ENCODE measurements at places on chromosomes 1 and 21.

DNA sequence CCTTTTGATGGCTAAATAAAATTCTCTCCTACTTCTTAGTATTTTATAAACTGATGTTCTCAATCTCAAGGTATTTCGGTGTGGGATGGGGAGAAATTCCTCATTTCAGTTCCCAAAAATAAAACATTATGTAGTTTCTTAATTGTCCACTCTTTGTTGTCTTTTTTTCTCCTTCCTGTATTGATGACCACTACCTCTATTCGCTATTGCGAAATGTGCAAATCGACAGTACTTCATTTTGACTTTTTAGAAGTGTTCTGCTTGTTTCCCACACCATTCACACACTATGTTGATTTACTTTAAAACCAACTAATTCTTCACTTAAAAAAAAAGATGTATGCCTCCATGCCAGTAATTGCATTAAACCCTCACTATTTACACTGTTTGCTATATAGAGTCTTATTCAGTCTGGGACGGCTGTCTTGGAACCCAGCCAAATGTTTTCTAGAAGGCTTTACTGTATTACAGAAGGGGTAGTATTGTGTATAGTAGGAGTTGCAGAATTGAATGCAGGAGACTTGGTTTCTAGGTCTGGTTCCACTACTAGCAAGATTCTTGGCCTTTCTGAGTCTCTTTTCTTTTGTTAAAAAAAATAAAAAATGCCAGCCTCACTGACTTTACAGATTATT lies 5.6 kb downstream of the RNF2 start:
- DNase-seq: no peak

- DNase-seq: no peak
These were observed 253.8 kb downstream of the PCP4 start for GRCh38 chr21:40120940-40121575.

GRCh38 chr1:64887689-64888217 lies 78.6 kb downstream of the JAK1 start:
- no peak for DNase-seq

- DNase-seq: no peak
These were observed 229.7 kb upstream of the CACYBP start for GRCh38 chr1:174769961-174770549.

- no peak for DNase-seq
These were observed 573.8 kb downstream of the LTN1 start for GRCh38 chr21:28418726-28419514.

DNA sequence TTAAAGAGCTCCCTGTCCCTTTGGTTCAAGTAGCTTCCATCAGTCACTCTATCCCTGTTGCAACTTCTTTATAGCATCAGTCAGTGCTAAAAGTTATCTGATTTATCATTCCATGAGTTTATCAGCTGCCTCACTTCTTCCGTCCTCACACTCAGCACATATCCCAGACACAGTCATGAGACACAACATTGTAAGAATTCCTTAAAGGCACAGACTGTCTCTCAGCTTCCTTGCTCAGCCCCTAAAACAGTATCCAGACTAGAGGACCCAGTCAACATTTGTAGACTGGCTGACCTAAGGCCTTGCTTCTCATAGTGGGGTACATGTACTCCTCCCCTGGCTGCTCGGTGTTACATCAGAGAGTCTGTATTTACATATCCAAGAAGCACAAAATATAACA lies 164.9 kb upstream of the ADGRL2 start:
- no peak for DNase-seq

DNA sequence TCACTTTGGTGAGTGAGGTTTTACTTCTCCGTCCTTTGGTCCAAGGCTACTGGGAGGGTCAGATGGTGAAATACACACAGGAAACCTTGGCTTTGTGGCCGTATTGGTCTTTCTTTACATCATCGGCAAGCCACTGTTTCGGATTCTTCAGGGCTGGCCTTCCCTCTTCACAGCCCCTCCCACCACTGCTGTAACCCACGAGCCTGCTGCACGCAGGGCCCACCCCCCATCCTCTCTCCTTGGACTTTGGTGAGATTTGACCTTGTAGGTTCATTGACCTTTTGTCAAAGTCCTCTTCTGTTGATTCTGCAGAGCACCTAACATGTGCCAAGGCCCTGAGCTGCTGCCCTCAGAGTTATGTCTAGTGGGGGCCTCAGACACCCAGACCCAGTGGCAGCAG lies 328.6 kb downstream of the CAMTA1 start:
- no peak for DNase-seq

DNA sequence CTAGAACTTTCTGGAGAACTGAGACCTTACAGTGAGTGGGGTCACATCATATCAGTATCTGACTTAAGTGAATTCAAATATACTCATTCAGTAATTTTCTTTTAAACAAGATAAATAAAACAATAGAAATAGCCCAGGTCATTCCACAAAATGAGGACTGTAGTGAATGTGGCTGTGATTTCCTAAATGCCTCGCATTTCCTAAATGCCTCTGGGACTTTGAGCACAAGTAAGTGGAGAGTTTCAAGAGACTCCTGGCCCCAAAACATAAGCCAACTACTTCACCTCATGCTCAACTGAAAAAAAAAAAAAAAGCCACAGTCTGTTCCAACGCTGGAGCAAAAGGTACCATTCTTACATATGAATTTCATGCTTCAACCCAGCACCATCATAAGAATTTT lies 81.5 kb downstream of the ZNF281 start:
- no peak for DNase-seq

- no peak for DNase-seq
These were observed 15.0 kb upstream of the SLC2A7 start for GRCh38 chr1:9041116-9041779.

GRCh38 chr1:153768316-153769181 lies 6.7 kb upstream of the SLC27A3 start:
- no peak for DNase-seq

DNA sequence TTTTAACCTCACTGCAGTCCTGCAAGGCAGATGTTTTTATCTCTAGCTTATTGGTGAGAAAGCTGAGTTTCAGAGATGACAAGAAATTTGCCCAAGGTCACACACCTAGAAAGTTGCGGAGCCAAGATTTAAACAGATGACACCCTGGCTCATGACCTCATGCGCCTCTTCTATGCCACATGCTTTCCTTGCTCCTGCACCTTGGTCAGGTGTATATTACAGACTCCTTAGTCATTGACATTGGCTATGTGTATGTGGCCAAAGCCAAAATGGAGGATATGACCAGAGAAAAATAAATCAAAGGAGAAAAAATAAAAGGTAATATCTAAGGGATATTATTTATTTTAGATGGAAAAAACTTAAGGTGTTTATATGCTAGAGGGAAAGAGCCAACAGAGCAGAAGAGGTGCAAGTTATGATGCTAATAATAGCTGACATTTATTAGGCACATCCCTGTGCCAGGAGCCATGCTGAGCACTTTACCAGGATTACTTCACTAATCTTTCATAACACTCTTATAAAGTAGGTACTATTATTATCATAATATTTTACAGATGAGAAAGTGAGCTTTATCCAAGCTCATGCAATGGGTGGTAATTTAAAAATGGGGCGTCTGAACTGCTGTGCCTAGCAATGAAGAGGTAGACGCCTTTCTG lies 13.8 kb upstream of the MYOC start:
- no peak for DNase-seq

GRCh38 chr1:45834689-45835088 lies 31.3 kb downstream of the MAST2 start:
- DNase-seq: no peak

GRCh38 chr1:14666962-14667650 lies 68.6 kb downstream of the KAZN start:
- DNase-seq: no peak

GRCh38 chr1:213423041-213423440 lies 372.0 kb downstream of the RPS6KC1 start:
- no peak for DNase-seq

- DNase-seq: no peak
These were observed 93.2 kb upstream of the KCNK2 start for GRCh38 chr1:214989341-214989740.

GRCh38 chr1:231040800-231041718 lies 1.0 kb upstream of the FAM89A start:
- DNase-seq: no peak

- DNase-seq: peak; percentile 38
These were observed at the start of gene SYDE2 for GRCh38 chr1:85200463-85201339. SYDE2 (minus strand) TSS chr1:85201016; CDS start chr1:85200996, 20 bp downstream.

DNA sequence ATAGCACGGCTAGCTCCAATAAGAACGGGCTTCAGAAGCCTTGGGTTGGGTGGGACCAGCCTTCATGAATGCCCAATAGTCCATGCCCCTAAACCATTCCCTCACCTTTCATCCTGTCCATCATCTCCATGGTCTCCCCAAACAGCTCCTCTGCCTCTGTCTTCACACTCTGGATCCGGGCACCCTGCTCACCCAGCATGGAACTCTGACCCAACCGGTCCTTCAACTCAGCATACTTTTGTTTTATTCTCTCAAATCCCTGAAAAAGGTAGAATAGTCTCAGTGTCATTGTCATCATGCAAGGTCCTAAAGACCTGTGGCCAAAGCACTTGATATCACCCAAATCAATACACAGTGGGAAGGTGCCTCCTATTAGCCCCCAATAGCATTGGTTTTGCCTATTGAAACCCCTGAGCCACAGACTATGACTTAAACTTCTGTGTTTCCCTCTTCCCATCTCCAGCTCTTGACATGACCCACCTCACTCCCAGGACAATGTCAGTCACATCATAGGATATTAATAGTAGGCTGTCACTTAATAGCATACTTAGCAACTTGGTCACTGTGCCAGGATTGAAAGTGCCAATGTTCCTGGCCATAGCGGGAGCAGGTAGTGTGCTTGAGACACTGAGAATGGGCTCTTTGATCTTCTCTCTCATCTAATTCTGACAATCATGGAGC lies 33.0 kb downstream of the CAMK1G start:
- no peak for DNase-seq

DNA sequence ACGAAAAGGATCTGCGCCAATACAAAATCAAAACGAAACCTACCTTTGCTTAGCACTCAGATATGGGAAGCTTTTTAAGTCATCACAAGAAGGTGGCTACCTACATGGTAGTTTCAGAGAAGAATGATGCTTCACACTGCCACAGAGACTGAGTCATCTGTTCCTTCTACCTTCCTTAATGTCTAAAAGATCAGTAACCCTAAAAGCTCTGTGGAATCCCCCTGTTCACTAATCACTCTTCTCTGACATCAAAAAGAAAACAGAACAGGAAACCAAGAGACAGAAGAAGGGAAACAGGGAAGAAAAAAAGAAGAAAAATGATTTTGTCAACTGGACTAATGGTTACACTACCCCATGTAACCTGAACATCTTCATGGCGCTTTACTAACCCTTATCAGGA lies 177.2 kb downstream of the SMYD3 start:
- DNase-seq: no peak

- no peak for DNase-seq
These were observed 19.4 kb downstream of the PRPF38A start for GRCh38 chr1:52423771-52424170.

GRCh38 chr1:1758059-1758621 lies 20.1 kb downstream of the NADK start:
- no peak for DNase-seq

DNA sequence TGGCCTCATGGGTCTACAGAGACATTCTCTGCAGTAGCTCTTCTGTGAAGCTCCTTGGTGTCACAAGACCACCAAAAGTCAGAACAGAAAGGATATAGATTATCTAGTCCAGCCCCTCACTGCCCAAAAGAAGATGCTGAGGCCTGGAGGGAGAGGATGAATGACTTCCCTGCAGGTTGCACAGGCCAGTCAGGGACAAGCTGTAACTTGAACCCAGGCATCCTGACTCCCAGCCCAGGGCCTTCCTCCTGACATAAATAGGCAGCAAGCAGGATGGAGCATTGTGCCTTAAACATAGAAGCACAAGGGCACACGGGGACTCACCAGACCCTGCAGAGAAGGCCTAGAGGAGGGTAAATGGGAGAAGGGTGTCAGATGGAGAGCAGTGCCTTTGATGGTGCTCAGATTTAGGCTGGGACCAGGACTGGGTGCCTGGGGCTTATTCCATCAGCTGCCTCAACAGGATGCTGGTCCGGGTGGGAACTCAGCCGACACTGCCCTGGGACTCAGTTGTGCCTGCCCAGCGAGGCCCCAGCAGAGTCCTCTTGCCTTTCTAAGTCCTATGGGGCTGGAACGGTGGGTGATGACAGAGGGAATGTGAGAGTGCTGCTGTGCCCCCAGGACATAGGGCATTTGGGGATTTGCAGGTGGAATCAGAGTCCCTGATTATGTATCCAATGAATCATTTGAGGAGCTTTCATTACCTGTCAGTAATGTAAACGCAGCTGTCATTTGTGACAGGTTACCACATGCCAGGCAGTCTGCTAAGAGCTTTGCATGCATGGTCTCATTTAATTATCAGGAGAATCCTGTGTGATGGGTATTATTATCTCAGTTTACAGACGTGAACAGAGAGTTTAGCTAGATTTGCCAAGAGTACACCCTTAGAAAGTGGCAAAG lies 13.2 kb downstream of the S100A7A start:
- no peak for DNase-seq

- DNase-seq: no peak
These were observed 12.0 kb downstream of the PRDX6 start for GRCh38 chr1:173489149-173489600.

GRCh38 chr1:218867941-218868626 lies 305.6 kb upstream of the LYPLAL1 start:
- no peak for DNase-seq

- DNase-seq: no peak
These were observed 45.3 kb downstream of the EIF2D start for GRCh38 chr1:206566999-206567398.

DNA sequence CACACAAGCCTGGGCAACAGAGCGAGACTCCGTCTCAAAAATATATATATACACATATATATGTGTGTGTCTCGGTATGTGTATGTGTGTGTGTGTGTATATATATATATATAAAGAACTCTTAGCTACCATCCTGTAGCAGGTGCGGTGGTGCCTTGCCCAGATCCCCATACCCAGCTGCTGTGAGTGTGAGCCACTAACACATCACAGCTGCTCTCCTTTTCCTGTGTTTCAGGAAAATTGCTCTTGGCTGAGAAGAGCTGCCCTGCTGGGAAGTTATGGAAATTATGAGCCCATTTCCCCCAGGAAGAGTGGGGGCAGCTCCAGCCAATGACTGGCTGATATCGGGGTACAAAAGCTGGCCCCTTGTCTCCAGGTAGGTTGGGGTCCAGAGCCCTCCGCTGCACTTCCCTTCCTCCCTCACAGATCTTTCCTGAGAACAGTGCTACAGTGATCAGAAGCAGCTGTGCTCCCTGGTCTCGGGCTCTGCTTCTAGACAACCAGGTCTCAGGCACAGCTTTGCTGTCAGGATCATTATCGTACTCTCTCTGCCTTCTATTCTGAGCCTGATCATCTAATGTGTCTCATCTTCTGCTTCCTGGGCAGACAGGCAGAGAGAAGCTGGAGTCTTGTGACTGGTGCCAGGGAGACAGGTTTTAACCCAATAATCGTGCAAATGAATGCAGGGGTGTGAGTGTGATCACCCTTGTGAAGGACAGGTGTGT lies 109.6 kb upstream of the ZNF678 start:
- DNase-seq: no peak

GRCh38 chr1:53637511-53638359 lies 101.2 kb downstream of the GLIS1 start:
- DNase-seq: no peak

- DNase-seq: no peak
These were observed 1.7 kb upstream of the CCNL2 start for GRCh38 chr1:1400576-1401456.

Data from nucleus accumbens (tissue), 56 donors.